ENCODE measurements at places on chromosomes 13 and 19.

- DNase-seq: no peak
Measured at GRCh38 chr19:19721896-19722295, 11.0 kb downstream of the ZNF14 start.

- DNase-seq: no peak
Measured at GRCh38 chr13:53143757-53144339, 115.2 kb downstream of the OLFM4 start.

GRCh38 chr13:34179481-34179880, 361.5 kb downstream of the RFC3 start:
- no peak for DNase-seq

GRCh38 chr19:7744871-7745650, 2.3 kb downstream of the CD209 start:
- no peak for DNase-seq

DNA sequence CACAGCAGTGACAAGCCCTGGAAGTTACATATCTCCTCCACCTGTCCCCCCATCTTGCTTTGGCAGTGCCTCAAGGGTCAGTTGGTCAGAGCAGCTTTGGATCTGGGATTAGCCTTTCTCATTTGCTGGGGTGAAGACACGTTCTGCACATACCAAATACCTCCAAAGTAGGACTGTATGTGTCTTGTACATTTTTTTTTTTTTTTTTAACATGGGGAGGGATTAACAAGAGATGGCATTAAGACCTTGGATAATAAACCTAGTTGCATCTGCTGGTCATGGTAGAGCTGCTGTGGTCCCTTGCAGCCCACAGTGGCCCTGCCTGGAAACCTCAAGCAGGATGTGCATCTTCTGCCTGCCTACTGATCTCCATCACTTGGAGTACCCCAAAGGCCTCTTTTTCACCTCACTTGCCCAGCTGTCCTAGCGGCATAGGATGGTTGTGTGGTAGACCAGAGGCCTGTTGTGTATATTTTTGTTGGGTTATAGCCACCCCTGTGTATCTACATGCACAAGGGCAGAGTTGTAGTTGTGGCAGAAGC, 2.5 kb downstream of the RPS19 start:
- DNase-seq: no peak

DNA sequence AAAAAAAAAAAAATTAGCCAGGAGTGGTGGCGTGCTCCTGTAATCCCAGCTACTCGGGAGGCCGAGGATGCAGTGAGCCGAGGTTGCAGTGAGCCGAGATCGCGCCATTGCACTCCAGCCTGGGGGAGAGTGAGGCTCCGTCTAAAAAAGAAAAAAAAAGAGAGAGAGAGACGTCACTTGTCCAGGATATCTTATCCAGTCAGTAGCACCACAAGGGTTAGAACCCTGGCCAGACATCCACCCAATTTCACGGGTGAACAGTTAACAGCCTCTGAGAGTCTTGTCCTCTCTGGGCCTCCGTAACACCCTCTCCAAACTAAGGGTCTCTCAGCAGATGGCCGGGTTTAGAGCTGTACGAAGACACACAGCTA, 917 bp upstream of the CLPTM1 start:
- no peak for DNase-seq

GRCh38 chr13:48818495-48819356, 157.0 kb upstream of the FNDC3A start:
- no peak for DNase-seq

DNA sequence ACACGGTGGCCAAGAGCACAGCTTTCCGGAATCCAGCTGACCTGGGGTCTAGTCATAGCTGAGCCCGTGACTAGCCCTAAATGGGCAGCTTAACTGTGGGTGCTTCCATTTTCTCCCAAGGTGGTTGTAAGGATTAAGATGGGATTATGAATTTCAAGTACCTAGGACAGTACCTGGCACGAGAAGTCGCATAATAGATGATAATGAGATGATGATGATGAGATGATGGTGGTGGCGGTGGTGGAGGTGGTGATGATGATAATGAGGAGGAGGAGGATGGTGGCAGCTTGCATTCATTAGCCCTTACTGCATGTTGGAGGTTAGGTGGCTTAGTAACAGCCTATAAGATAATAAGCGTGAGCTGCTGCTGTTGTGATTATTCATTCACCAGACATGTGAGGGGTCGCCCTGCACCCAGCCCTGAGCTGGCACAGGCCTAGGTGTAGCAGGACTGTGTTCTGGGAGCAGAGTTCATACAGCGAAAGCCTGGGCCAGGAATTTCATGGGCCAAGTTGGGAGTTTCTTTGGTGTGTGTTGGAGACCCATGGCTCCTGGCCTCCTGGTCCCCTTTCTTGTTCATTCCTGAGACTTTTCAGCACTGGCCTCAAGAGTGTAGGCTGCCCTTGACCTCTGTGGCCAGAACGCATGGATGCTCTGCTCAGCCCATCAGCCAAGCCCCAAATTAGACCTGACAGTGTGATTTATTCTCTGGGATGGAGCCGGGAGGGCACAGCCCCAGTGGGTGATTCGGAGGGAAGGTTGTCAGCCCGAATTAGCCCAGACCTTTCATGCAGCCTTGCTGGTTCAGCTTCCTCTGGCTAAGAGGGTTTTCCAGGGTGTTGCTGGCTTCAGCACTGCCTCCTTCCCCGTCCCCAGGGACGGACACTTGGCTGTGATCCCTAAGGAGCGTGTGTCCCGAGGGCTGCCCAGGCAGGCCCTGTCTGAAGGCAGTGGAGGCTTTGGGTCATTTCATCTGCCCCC, 128.8 kb downstream of the SIPA1L3 start:
- no peak for DNase-seq

GRCh38 chr19:41702171-41702651, 6.2 kb upstream of the CEACAM5 start:
- no peak for DNase-seq

All from GM12892 (cell line).